ENCODE measurements at places on chromosomes 6 and 20.

DNA sequence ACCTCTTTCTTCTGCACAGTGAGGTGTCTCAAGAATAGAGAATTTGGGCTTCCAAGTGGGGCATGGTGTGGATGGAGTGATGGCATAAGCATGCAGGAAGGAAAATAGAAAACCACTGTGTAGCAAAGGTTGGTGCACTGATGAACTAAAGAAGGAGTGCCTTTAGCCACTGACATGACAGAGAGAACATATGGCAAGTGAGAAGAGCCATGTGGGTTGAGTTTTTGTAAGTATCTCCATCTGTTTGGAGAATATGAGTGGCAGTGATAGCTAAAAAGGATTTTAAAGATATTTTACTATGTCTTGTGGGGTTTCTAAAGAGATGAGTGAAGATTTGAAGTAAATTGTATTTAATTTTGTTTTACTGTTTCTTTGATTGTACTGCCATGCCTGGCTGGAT is 160.5 kb upstream of the GRIK2 start:
- no peak for DNase-seq

GRCh38 chr20:2400290-2400689 is 19.6 kb downstream of the TGM6 start:
- no peak for DNase-seq

GRCh38 chr6:152220786-152221185 is 413.3 kb downstream of the ESR1 start:
- DNase-seq: no peak

GRCh38 chr6:54716877-54717276 is 129.7 kb upstream of the FAM83B start:
- no peak for DNase-seq

DNA sequence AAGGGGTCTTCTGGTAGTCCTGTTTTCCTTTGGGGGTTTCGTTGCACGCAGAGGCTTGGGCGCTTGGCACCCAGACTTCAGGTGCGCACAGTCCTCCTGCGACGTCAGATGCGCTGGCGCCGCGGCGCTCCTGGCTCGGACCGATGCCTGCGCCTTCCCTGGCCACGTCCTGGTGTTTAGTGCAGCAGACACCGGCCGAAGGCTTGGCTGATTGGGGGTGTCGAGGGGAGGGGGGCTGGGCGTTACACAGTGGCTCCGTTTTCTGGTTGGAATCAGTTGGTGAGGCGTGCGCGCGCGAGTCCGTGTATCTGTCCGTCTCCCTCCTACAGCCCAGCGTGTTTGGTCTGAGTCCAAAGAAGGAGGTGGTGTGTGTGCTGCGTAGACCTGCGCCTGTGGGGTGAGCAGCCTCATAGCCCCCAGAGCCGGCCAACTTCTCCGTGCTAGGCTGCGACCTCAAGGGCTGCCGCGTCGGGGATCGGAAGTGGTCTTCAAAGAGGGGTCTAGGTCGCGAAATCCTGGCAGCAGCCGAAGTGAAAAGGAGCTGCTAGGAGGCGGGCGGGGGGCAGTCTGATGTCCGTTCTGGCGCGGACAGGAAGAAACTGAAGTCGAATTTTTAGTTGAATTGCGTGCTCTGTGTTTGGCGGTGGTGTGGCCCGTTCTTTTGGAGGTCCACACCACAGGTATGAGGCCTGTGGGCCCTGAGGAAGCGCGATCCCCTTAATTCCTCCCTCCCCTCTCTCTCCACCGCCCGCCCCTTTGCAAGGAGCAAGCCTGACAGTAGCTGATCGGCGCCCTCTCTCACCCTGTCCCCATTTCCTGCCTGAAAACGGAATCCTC is 1.5 kb downstream of the SYNDIG1 start:
- no peak for DNase-seq

- no peak for DNase-seq
These were observed 2.3 kb downstream of the RNF114 start for GRCh38 chr20:49938173-49939163.

DNA sequence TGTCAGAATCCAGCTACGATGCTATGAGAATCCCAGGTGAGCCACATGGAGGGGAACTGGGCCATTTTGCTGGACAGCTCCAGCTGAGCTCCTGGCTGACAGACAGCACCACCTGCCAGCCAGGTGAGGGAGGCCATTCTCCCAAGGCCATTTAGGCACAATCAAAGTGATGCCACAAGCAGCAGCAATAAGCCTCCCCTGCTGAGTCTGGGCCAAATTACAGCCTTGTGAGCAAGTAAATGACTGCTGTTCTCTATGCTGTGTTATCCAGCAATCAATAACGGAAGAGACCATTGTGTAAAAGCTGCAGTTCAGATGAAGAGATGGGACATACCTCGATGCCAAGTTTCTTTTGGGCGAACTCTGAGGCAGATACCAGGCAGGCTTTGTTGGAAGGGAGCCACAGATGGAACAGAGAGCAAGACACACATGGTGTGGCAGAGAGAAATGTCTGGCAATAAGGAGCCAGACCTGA is 14.0 kb upstream of the SCGN start:
- DNase-seq: no peak

DNA sequence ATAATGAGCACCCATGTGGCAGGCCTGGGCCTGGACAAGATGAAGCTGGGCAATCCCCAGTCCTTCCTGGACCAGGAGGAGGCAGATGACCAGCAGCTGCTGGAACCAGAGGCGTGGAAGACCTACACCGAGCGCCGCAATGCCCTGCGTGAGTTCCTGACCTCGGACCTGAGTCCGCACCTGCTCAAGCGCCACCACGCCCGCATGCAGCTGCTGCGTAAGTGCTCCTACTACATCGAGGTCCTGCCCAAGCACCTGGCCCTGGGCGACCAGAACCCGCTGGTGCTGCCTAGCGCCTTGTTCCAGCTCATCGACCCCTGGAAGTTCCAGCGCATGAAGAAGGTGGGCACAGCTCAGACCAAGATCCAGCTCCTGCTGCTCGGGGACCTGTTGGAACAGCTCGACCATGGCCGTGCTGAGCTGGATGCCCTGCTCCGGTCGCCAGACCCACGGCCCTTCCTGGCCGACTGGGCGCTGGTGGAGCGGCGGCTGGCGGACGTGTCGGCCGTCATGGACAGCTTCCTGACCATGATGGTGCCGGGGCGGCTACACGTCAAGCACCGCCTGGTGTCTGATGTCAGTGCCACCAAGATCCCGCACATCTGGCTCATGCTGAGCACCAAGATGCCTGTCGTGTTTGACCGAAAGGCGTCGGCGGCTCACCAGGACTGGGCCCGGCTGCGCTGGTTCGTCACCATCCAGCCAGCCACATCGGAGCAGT is 1.9 kb downstream of the FNDC11 start:
- DNase-seq: no peak

- DNase-seq: no peak
These were observed 28.1 kb downstream of the ADGRF5 start for GRCh38 chr6:46893648-46894047.

- DNase-seq: no peak
These were observed 351.5 kb upstream of the CHD6 start for GRCh38 chr20:41969656-41970055.

DNA sequence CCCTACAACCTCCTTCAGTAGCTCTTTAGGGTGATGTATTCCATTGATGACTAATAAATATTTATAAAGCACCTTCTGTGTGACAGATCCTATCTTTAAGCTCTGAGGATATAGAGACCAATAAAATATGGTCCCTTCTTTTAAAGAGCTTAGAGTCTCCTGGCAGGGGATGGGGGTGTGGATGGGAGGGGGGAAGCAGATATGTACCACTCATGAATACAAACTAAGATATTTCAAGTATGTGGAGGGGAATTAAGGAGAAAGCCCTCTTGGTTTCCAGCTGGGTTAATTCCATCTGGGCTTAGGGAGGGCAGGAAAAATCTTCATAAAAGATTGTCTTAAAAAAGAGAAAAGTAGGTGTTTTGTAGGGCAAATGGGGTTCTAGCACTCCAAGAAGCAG is 21.6 kb upstream of the FBXO9 start:
- DNase-seq: no peak

GRCh38 chr6:158072083-158072721 is 90.5 kb downstream of the SYNJ2 start:
- DNase-seq: peak; percentile 37

DNA sequence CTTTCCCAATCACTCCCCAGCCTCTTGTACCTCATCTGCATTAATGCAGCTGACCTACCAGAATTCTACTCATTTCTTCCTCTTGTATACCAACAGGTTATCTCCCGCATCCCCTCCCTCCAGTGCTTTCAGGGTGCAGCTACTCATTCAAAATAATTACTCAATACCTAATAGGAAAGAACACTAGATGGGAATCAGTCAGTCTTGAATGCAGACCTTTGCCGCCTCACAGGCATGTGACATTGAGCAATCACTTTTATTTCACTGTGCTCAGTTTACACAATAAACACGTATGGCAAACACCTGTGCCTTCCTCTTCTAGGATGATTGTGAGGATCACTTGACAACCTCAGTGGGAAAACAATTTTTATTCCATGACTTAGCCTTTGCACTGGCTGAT is 13.3 kb downstream of the ZSCAN31 start:
- no peak for DNase-seq

DNA sequence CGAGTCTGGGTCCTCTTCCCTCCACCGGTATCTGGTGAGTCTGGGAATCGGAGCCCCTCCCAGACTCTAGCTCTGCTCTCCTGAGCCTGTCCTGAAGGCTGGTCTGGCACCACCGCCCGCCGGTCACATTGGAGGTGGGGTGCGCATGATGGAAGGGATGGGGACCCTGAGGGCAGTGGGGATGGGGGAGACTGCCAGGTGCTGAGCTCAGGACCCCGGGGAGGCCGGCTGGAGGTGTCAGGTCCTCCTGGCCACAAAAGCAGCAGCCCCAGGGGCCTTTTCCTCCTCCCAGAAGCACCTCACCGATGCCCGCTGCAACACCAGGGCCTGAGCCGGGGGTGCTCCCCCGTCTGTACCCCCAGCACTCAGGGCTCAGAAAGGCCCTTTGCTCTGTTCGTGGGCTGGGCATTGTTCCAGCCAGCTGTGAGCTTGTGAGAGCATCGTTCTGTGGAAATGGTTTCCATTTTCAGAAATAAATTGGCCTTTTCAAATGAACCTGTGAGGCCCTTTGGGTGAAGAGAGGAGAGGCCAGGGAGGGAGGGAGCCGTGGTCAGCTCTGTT is 2.5 kb upstream of the NPBWR2 start:
- no peak for DNase-seq

- DNase-seq: no peak
These were observed at the start of gene KIF13A for GRCh38 chr6:17987447-17987696. TSS of gene KIF13A (minus strand) at chr6:17987635. CDS start at chr6:17987463, 172 bp downstream.

DNA sequence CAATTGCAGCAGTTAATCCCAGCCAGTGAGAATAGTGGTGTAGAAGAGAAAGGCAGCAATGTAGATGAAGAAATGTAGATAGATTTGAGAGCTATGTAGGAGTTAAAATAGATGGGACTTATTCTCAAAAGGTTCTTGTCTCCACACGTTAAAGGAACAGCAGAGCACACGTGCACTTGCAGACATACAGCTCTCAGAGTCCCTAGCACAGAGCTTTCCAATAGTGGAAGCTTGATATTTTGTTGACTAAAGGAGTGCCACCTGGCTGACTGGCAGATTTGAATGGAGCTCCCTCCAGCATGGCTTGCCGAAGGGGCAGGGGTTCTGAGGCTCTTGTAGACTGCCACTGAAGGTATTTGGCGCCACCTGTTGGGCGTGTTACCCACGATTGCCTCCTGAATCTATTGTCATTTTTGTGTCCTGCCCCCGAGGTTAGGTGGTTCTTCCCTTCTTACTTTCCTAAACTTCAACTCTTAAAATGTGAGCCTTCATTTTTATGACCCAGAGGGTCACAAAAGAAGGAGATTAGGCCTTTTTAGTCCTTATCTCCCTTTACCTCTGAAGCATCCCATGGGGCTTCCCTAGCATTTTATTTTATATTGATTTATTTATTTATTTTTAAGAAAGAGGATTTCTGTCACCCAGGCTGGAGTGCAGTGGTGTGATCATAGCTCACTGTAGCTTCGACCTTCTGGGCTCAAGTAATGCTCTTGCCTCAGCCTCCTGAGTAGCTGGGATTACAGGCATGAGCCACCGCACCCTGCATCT is 16.4 kb downstream of the BRD2 start:
- peak; percentile 59 for DNase-seq

- DNase-seq: no peak
These were observed 67.2 kb upstream of the SMLR1 start for GRCh38 chr6:130760006-130760405.

DNA sequence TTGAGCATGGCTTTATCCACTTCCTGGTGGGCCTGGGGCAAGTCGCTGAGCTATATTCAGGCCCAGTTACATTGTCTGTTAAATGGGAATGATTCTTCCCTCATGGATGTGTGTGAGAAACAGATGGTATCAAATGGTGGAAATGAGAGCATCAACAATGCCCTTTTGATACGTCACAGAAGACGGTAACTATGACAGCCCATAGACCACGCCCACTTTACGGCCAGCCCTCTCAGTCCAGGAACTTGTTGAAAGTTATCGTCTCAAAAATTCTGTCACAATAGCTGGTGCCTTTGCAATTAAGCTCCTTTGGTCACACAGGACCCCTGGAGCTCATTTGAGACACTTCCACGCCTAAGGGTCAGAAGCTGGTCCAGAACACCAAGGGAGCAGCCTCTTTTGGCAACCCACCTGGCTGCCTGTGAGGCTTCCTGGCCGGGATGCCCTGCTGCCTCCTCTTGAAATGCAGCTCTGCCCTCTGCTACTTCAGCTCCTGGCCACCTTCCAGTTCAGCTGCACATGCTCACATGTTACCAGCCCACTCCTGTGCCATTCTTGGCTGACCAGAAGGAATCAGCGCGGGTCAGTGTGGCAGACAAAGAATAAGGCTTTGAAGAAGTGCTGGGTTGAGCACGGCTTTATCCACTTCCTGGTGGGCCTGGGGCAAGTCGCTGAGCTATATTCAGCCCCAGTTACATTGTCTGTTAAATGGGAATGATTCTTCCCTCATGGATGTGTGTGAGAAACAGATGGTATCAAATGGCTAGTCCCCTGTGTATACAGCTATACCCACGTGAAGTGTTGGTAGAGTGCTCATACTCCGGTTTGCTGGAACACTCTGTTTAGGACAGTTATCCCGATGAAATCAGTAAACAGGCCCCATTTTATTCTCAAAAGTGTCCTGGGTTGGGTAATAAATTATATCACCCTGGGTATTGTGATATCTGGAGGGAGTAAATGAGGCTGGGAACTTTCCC is 199.2 kb upstream of the SUPT3H start:
- no peak for DNase-seq

- no peak for DNase-seq
These were observed 50.6 kb upstream of the FUCA2 start for GRCh38 chr6:143562143-143562542.

DNA sequence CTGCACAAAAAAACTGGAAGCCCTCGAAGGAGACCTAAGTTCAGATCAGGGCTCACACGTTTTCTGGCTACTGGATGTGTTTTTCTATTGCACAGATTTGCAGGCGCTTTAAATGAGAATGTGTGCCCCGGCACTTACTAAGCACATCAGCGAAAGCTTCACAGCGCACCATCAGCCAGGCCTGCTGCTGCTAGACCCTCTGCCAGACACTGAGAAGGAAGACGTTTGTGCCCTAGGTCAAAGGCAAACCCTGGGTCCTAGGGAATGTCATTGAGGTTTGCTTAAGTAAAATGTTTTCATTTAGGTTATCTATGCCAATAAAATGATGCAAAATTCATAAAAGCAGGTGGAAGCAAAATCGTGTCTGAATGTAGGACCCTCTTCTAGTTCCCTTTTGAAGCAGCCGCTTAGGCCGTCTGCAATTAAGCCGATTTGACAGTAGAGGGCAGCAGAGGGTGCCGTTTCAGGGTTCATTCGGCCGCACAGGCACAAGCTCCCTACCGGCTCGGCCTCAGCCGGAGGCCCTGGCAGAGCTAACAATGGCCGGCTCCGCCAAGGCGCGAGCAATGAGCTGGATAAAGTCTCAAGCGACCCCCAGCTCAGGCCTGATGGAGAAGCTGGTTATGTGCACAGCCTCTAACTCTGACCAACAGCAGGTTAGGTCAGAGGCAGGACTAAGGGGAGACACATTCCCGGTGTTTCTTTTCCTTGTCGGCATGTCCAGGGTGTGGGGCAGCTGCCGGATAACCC is 107.2 kb upstream of the FOXA2 start:
- no peak for DNase-seq

Measured in stimulated activated CD8-positive, alpha-beta memory T cell treated with anti-CD3 and anti-CD28 coated beads, Interleukin-15, amount 100 ng/mL, for 4 hours (primary cell).